Sigmoid colon (tissue), 7 donors: ENCODE measurements at places on chromosomes 2 and 18. TPM values are rescaled to one million over a fixed set of nuclear protein-coding genes. Genes with fewer than 3 reads are reported as not detected.

GRCh38 chr2:156592809-156593593 lies 156.8 kb downstream of the GPD2 start:
- no peak for DNase-seq

ATP6V1B1 gene
- total RNA-seq, result 1.9 TPM

DNA sequence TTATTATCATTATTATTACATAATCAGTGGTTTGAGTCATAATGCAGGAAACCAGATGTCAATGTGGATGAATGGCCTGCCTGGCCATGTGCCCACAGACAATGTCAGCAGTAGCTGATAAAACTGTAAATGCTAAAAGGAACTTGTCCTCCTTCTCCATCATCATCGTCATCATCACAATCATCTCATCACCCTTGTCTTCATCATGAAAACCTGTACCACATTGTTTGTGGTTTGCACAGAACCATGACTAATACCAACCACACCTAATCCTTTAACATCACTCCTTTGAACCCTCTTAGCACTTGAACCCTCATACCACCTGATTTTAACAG lies 96.0 kb downstream of the HNMT start:
- no peak for DNase-seq

DNA sequence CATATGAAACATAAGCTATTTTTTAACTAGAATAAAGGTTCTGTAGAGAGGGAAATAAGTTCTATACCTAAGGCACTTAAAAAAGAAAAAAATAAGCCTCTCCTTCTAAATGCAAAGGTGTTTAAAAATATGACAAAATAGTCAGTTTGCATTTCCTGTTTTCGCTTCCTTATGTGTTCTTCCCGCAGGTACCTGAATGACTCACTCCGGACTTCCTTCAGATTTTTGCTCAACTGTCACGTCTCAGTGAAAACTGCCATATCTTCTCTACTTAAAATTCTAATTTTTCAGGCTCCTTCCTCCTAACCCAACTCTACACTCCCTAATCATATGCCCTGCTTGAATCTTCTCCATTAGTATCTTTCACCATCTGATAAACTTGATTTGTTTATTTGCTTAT lies 1333.1 kb downstream of the LRP1B start:
- no peak for DNase-seq

GRCh38 chr18:50104421-50104820 lies 90.5 kb downstream of the MYO5B start:
- DNase-seq, result no peak

DNA sequence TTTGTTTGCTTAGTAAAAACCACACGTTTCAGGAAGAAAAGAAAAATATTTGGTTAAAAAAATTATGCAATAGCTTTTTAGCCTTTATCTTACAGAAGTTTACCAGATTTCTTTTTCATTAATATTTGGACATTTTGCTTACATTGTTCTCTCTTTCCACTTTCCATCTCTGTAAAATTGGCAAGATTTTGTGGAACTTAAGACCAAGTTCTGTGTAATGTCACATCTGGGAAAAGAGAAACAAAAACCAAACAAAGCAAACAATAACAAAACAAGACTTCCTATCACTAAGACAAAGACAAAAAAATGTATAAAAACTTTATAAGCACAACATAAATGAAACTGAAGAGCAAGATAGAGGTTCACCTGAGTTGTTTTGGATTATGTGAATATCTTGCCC lies 1392.1 kb upstream of the CELF4 start:
- no peak for DNase-seq

DNA sequence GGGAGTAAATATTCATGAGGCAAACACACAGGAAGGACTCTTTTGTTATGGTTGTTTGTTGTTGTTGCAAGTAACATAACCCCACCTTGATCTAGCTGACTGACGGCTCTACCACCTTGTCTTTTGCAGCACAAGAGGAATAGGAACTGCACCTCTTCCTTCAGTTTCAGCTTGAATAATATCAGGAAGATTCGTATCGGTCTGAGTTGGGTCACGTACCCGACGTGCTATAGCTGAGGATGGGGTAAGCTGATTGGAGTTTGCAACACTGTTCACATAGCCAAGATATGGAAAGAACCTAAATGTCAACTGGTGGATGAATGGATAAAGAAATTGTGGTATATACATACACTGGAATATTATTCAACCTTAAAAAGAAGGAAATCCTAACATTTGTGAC lies 14.5 kb upstream of the IL1RN start:
- no peak for DNase-seq
